IPS DF 6.9 (cell line): ENCODE measurements at places on chromosomes 5 and 9.

- no peak for DNase-seq
These were observed 762 bp downstream of the SNCAIP start for GRCh38 chr5:122312591-122313406.

DNA sequence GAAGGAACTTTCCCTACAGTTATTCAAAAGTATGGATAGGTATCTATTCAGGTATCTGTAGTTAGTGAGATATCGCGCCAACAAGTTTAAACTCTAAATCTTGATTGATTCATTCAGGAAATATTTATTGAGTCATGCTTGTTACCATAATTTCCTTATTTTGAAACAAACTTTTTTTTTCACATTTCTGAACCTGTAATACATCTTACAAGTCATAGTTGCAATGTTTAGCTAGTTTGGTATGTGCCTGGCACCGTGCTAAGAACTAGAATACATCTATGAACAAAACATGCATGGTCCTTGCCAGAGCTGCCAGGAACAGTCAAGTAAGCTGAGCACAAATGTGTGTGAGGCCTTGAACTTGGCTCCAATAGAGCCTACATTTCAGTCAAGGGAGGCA lies 226.4 kb downstream of the PCSK5 start:
- DNase-seq, result no peak

GRCh38 chr9:36974731-36975130 lies 59.3 kb downstream of the PAX5 start:
- DNase-seq, result no peak

DNA sequence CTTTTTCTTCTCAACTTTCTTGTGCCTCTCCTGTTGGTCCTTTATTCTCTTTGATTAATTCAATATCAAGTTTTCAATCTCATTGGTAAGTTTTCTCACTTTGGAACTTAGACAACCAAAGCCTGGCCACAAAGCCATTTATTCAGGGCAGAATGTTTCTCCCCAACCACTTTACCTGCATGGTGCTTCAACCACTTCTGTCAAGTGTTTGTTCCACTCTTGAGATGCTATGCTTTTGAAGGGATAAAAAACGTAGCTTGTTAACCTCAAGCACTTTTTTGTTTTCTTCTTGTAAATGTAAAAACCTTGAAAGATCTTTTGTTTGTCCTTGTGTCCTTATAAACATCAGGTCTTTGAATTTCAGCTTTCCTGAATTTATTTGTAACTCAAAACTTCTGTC lies 966.7 kb downstream of the MAT2B start:
- no peak for DNase-seq

- no peak for DNase-seq
These were observed 197.0 kb downstream of the DRD1 start for GRCh38 chr5:175246889-175247520.

DNA sequence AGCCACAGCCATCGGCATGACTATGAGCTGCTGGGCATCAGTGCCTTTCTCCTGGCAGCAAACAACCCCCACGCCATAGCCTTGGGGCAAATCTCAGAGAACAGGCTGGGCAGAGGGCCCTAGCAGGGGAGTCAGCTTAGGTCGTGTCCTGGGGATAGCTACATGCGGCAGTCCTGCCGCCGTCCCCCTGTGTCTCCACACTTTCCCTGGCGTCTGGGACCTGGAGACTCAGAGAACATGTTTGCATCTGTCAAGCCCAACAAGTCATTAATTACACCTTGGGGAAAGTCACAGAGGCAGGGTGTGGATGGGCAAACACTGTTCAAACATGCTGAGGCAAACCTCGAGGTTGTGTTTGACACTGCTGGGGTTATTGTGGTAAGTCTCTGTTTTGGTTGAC lies 123.6 kb downstream of the C5orf15 start:
- no peak for DNase-seq

DNA sequence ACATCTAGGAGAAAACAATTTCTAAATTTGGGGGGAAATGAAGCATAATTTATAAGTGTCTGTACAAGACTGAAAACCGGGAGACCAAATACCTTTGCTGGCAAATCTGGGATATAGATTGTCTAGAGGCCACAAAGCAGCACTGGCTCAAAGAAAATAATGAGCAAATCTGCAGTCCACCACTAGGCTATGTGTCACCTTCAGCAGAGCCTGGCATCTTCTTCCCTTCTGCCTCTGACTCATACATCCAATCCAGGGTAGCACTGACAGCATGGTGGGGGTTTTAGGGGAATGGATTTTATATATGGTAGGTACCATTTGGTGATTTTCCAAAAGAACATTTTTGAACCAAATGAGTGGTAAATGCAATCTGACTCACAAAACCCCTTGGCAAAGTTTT lies 12.8 kb downstream of the FAM81B start:
- no peak for DNase-seq

GRCh38 chr5:128574041-128574440 lies 36.0 kb upstream of the FBN2 start:
- no peak for DNase-seq

GRCh38 chr9:29800821-29801220 lies 2227.5 kb upstream of the C9orf72 start:
- DNase-seq, result no peak

DNA sequence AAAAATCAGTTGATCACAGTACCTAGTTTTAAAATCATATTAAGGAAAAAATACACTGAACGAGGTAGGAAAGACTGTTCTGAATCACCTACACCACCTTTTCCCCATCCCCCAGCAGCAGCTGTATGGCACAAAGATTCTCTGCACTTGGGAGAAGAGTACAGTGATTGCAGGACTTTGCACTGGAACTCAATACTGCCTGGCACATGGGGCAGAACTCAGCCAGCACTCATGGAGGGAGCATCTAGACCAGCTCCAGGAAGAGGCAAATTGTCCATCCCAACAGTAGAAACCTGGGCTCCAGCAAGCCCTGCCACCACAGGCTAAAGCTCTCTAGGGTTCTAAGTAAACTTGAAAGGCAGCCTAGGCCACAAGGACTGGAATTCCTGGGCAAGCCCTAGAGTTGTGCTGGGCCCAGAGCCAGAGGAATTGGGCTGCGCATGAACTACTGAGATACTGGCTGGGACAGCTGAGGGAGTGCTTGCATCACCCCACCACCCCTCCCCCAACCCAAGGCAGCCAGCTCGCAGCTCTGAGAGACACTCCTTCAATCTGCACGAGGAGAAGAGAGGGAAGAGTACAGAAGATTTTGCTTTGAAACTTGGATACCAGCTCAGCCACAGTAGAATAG lies 654.4 kb upstream of the CDH6 start:
- DNase-seq, result no peak

GRCh38 chr5:14831006-14831338 lies 40.6 kb downstream of the ANKH start:
- DNase-seq, result no peak

GRCh38 chr9:2765250-2765880 lies 48.1 kb downstream of the KCNV2 start:
- DNase-seq, result no peak

GRCh38 chr5:153552886-153553285 lies 62.4 kb downstream of the GRIA1 start:
- DNase-seq, result no peak

DNA sequence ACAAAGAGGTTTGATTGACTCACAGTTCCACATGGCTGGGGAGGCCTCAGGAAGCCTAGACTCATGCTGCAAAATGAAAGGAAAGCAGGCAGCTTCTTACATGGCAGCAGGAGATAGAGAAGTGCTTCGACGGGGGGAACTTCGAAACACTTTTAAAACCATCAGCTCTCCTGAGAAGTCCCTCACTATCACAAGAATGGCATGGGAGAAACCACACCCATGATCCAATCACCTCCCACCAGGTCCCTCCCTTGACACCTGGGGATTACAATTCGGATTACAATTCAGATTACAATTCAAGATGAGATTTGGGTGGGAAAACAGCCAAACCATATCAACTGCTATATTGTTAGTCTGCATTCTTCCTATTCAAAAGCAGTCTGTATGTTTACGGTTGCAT lies 322.3 kb upstream of the ISL1 start:
- DNase-seq, result no peak

- no peak for DNase-seq
These were observed 138.1 kb downstream of the EMB start for GRCh38 chr5:50302815-50303490.

- no peak for DNase-seq
These were observed 14.8 kb upstream of the ABL1 start for GRCh38 chr9:130820135-130820738.

- no peak for DNase-seq
These were observed 545.6 kb upstream of the MEF2C start for GRCh38 chr5:89428624-89429023.

- DNase-seq, result no peak
These were observed 169.3 kb downstream of the DCP2 start for GRCh38 chr5:113145757-113146387.

GRCh38 chr5:56152437-56152836 lies 80.7 kb downstream of the ANKRD55 start:
- DNase-seq, result no peak

GRCh38 chr9:15213249-15213648 lies 93.8 kb downstream of the TTC39B start:
- no peak for DNase-seq

DNA sequence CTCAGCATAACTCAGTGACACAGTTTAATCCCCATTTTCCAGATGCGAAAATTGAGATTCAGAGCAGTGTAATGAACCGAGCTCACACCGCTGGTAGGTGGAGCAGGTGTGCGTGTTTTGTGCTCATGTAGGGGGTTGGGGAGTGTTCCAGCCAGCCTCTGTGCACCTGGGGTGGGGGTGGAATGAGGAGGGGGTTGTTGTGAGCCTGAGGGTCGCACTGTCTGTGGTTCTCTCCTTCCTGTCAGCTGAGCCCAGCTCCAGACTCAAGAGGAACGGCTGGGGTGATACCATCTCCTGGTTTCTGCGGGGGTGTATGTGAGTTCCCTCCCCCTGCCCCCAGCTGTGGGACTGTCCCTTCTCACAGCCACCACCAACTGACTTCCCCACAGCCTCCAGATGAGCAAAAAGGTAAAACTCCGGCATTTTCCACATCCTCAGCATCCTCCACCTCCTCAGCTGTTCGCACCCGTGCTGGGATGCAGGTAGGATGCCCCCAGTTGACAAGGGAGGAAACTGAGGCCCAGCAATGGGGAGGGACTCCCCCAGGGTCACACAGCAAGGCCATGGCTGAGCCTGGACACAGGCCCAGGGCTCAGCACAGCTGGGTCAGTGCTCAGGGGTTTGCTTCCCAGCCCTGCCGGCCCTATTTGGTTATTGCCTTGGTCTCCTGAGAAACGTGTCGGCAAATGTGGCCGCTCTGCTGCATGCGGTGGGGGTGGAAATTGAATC lies 2.1 kb downstream of the SH2D3C start:
- no peak for DNase-seq

GRCh38 chr5:53575101-53575500 lies 14.7 kb downstream of the NDUFS4 start:
- no peak for DNase-seq

- DNase-seq, result no peak
These were observed at the start of gene GRM6 for GRCh38 chr5:178994580-178995340. Gene GRM6 (minus strand): TSS chr5:178995320. CDS start chr5:178994944, 376 bp downstream.

GRCh38 chr5:865168-865521 lies 14.4 kb upstream of the ZDHHC11 start:
- DNase-seq, result no peak

DNA sequence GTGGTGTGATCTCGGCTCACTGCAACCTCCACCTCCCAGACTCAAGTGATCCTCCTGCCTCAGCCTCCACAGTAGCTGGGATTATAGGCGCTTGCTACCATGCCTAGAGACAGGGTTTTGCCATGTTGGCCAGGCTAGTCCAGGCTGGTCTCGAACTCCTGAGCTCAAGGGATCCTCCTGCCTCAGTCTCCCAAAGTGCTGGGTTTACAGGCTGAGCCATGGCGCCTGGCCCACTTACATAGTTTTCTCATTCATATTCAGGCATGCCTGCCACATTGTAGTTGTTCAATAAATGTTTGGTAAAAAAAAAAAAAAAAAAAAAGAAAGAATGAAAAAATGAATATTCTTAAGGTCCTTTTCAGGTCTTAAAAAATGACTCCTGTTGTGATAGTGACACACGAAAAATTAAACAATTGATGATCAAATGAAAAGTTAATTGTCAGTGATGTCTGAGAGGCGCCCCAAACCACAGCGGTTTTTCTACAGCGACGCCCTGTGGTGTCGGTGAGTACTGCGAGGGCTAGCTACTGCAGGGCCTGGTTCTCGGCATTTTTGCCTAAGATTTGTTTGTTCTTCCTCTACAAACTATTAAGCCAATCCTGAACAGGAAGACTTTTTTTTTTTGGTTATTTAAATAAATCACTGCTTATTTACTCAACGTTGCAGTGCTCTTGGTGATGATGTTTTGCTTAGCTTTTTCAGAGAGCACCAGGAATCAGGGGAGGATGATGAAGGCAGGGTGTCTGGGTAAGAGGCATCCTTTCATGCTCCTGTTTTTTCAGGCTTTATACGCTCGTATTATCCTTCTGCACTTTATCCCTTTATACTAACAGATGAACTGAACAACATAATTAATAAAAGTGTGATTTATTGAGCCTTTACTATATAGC lies 67.0 kb upstream of the DPYSL3 start:
- no peak for DNase-seq

DNA sequence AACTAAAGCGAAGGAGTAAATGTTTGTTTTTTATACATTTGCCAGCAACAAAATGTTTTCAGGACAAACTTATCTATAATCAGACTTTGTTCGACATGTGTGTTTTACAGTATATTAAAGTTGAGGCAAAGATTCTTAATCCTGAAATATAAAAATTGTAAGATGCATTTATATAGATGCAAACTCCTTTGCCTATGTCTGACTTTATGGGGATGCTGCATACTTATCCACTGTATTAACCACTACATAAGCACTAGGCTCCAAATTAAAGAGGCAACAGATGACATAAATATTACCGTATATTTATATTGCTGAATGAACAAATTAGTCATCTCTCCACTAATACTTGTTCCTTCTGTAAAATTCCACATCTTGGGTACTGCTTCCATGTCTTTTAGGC lies 882.7 kb upstream of the ARRDC3 start:
- DNase-seq, result no peak

DNA sequence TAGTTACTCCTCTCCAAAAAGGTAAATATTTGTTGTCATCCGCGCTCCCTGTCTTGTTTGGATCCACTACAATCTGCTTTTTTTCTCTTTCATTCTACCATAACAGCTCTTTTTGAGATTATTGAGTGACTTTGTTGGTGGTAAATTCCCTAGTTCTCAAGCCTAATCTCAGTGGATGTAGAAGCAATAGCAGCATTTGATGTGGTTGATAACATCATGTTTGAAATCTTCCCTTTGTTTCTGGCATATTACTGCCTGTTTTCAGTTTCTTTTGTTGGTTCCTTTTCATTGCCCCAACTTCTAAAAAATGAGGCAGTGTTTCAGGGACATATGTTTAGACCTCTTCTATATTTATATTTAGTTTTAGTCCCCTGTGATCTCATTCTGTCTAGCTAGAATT lies 8.9 kb downstream of the CDC42SE2 start:
- no peak for DNase-seq

GRCh38 chr5:111308951-111309350 lies 84.8 kb downstream of the CAMK4 start:
- DNase-seq, result peak; percentile 13

- DNase-seq, result no peak
These were observed 93.7 kb upstream of the SMC5 start for GRCh38 chr9:70165006-70165602.
